ENCODE measurements at places on chromosomes 4 and X. TPM values are rescaled to one million over a fixed set of nuclear protein-coding genes. Genes with fewer than 3 reads are reported as not detected.

GRCh38 chr4:107693132-107693531, 26.9 kb downstream of the PAPSS1 start:
- DNase-seq: no peak
- no peaks in the 10 kb centered on the region for H3K36me3 ChIP-seq
- H3K27me3 ChIP-seq: no peaks in the 10 kb centered on the region
- H3K4me3 ChIP-seq: no peak overlapping the region
- H3K4me1 ChIP-seq: peaks cover 11% of the 10 kb centered on the region

The AVPR2 gene
- not detected for total RNA-seq

DNA sequence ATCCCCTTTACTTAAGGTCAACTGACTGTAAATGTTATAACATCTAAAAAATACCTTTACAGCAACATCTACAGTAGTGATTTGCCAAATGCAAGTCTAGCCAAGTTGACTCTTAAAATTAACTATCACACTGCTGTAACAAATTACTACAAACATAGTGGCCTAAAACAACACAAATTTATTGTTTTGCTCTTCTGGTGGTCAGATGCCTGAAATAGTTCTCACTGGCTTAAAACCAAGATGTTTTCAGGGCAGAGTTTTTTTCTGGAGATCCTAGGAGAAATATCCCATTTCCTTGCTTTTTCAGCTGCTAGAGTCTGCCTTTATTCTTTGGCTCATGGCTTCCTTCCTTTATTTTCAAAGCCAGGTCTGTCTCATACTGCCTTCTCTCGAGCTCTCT, 120.5 kb downstream of the ADGRL3 start:
- H3K4me1 ChIP-seq: no peaks in the 10 kb centered on the region
- no peak overlapping the region for H3K27ac ChIP-seq
- H3K4me3 ChIP-seq: no peak overlapping the region
- DNase-seq: no peak

The CLIC2 gene
- 0.08 TPM for total RNA-seq

GRCh38 chr4:169207436-169208089, 63.2 kb downstream of the SH3RF1 start:
- H3K4me1 ChIP-seq: no peaks in the 10 kb centered on the region
- no peak overlapping the region for H3K4me3 ChIP-seq
- DNase-seq: no peak
- H3K27ac ChIP-seq: no peak overlapping the region
- H3K27me3 ChIP-seq: no peaks in the 10 kb centered on the region

The NUP62CL gene
- not detected for total RNA-seq

GRCh38 chrX:115632455-115632854, 71.5 kb downstream of the PLS3 start:
- no peak overlapping the region for H3K4me3 ChIP-seq
- H3K27me3 ChIP-seq: no peaks in the 10 kb centered on the region
- H3K36me3 ChIP-seq: peaks cover 20% of the 10 kb centered on the region
- no peak overlapping the region for H3K27ac ChIP-seq
- DNase-seq: peak; percentile 24

The SNCA gene
- total RNA-seq: 19.3 TPM

- no peaks in the 10 kb centered on the region for H3K27me3 ChIP-seq
- H3K36me3 ChIP-seq: no peaks in the 10 kb centered on the region
- DNase-seq: no peak
- no peak overlapping the region for H3K27ac ChIP-seq
Measured at GRCh38 chr4:144362366-144362765, 221.8 kb upstream of the GYPA start.

The AFP gene
- total RNA-seq: not detected

Measured in SJSA1 (cell line).